ENCODE measurements at places on chromosomes 6 and 20.

- DNase-seq = no peak
Observed at GRCh38 chr6:62265906-62266525, 20.0 kb downstream of the KHDRBS2 start.

DNA sequence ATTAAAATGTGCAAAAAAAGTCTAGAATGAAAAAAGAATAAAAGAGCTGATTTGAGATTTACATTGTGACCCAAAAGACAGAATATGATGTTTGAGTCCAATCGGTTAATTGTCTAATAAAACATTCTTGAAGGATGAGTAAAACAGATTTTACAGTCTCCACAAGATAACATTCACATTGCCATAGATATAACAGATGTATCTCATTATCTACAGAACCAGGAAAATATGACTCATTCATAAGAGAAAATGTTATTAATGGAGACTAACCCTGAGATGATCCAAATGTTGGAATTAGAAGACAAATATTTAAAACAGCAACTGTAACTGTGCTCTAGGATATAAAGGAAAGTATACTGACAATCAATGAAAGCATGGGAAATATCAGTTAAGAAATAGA lies 141.7 kb downstream of the RFX6 start:
- no peak for DNase-seq

- DNase-seq = no peak
Observed at GRCh38 chr6:47714802-47715201, 16.4 kb downstream of the ADGRF4 start.

DNA sequence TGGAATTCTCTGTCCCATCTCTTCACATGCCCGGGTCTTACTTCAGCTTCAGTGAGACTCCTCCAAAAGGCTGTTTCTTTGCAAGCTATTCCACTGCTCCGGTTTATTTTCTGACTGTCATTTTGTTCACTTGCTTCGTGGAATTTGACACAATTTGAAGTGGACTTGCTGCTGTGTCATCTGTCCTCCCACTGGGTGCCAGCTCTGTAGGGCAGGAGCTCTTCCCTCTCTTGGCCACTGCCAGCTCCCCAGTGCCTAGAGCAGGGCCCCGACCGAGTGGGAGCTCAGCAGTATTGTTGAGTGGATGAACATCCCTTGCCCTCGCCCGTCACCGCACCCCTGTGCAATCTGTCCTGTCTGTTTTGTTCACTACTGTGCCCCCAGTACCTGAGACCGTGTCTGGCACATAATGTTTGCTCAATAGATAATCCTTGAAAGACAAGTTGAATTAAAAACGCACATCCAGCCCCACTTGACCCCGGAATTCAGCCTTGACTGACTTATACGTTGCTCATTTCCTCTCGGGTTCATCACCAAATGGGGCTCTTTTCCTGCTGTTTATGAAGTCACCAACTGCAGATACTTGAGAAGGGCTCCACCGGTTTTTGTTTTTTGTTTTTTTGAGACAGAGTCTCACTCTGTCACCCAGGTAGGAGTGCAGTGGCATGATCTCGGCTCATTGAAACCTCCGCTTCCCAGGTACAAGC lies 170.3 kb upstream of the KCNG1 start:
- no peak for DNase-seq

DNA sequence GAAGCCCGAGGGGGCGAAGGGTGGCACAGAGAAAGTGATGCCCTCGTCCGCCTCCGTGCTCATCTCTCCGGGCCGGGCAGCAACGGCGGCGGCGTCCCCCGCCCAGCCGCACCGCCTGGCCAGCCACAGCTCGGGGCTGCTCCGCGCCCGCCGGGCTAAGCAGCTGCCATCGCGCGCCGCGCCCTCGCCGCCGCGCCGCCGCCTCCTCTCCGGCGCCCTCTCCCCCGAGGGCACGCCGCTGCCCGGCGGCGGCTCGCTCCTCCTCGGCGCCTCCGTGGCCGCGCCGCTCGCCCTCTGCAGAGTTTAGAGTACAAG lies 225 bp downstream of the MAP3K5 start:
- DNase-seq = no peak

DNA sequence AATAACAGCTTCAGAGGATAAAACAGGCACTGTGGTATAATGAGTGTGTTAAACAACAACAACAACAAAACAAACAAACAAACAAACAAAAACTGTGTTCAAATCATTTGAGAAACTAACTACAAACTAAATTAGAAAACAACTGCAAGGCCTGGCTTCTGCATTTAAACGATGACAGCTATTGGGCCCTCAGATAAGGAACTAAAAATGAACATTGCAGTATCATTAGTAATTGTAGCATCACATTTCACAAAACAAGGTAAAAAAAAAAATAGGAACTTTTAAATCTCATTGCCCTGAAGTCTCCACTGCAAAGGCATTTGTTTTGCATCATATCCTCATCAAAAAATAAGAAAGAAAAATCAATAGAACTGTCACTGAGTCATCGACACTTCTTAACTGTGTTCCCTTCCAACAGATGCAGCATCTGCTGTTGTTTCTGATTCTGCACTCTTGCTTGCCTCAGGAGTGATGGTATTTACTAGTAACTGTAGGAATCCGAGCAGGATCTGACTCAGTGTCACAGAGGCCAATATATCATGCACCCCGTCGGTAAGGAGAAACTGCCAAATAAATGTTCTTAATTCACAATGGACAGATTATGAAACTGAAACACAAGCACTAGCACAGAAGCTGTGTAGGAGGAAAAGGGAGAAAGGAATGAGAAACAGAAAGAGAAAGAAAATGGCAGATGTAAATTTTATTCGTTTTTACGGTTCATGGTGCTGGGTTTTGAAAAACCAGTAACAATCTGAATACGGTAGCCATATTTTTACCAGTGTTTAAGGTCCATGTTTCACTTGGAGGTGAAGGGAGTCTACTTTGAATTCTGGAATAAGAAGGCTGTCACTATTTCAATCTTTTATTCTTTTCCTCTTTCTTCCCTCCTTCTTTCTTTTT lies 365.7 kb upstream of the EPHA7 start:
- peak; percentile 86 for DNase-seq

DNA sequence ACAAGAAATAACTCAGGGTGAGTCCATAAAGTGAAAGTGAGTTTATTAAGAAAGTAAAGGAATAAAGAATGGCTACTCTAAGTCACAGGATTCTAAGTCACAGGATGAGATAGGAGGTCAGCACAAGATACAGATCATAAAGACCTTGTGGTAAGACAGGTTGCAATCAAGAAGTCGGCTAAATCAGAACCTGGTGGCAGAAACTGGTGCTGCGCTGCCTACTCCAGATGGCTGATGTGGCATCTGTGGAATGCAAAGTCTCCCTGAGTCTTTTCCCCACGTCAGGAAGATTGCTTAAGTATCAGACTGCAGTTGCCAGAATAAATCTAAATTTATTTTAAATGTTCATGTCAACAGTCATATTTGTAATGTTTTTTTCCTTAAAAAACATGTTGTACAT lies 10.7 kb upstream of the KCNK15 start:
- no peak for DNase-seq

DNA sequence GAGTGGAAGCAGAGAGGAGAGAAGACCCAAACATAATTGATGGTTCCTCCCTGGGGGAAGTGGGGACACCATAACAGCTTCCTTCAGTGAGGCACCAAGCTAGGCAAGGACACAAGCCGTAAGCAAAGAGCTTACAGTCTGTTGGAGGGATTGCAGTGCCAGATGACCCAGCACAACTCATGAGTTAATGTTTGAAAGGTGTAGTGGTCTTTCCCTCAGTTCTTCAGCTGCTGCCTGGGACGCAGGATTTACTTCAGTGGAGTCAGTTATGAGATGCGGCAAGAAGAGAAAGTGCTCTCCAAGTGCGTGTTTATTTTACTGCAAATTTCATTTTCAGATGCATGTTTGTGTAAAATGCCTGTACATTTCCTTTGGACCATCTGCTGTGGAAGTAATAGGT lies 38.7 kb upstream of the SLC17A4 start:
- no peak for DNase-seq

GRCh38 chr6:624979-625378 lies 31.9 kb downstream of the HUS1B start:
- DNase-seq = no peak

GRCh38 chr6:112475083-112475482 lies 128.0 kb downstream of the RFPL4B start:
- no peak for DNase-seq

DNA sequence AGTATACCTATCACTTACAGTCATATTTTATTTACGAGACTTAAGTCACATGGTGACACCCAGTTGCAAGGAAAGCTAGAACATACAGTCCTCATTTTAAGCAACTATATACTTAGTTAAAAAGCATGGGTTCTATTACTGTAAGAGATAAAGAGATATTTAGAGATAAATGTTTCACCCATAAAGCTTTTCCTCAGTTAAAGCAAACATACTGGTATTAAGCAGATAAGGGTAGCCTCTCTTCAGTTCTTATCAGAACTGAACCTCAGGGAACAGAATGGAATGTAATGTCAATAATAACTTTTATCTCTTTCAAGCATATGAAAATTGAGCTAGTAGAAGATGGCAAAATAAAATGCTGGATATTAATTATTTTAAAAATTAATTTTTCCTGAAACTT lies 9.9 kb upstream of the ASCC3 start:
- DNase-seq = no peak

DNA sequence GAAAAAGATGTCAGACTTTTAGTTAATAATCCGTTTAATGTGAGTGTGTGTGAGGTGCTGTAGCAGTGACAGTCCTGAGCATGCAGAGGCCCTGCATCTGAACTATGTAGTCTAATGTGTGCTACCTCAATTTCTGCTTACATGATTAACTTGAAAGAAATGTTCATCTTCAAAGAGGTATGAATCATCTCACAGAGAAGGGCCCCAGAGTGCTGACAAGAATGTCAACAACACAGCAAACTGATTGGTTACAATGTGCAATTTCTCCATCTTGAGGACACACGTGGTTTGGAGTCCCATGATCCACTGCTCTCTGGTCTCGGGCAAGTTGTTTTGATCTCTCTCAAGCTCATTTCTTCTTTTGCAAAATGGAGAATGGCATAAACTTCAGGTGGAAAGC lies 61.7 kb upstream of the EMILIN3 start:
- peak; percentile 26 for DNase-seq

- DNase-seq = no peak
Observed at GRCh38 chr6:109255087-109255486, 127.2 kb downstream of the CD164 start.
